A549 treated with RU486 at 1 μM for 4 hours (cell line): ENCODE measurements at places on chromosomes 12 and 14. TPM values are rescaled to one million over a fixed set of nuclear protein-coding genes. Genes with fewer than 3 reads are reported as not detected.

FERMT2 gene
- total RNA-seq = 24.6 to 44.4 TPM (median 38.4 TPM) in 5 replicates

SERPINA12 gene
- not detected in 5 replicates for total RNA-seq

NEUROD4 gene
- not detected in 5 replicates for total RNA-seq

CD4 gene
- total RNA-seq = not detected in 5 replicates

TRPV4 gene
- total RNA-seq = 0.08 to 0.17 TPM (median 0.10 TPM) in 5 replicates

GPR135 gene
- 0.96 to 1.1 TPM (median 0.98 TPM) in 5 replicates for total RNA-seq

RFX4 gene
- 0.05 TPM in 1 of 5 replicates, not detected in the others for total RNA-seq

TSPAN11 gene
- 0.03 to 0.14 TPM (median 0.04 TPM) in 4 of 5 replicates, not detected in the other for total RNA-seq

NKX2-8 gene
- total RNA-seq = 1.5 to 4.3 TPM (median 3.5 TPM) in 5 replicates

GLS2 gene
- total RNA-seq = 0.09 to 0.76 TPM (median 0.16 TPM) in 5 replicates

VWF gene
- 0.06 to 0.42 TPM (median 0.15 TPM) in 5 replicates for total RNA-seq

SOS2 gene
- total RNA-seq = 4.6 to 12.1 TPM (median 10.9 TPM) in 5 replicates

FLRT2 gene
- total RNA-seq = 2.2 to 3.7 TPM (median 3.4 TPM) in 5 replicates

PPP1R36 gene
- 0.22 to 0.61 TPM (median 0.24 TPM) in 5 replicates for total RNA-seq

NOXRED1 gene
- total RNA-seq = 0.07 to 0.14 TPM in 2 of 5 replicates, not detected in the others

ANO2 gene
- total RNA-seq = 0.05 TPM in 1 of 5 replicates, not detected in the others

GSG1 gene
- total RNA-seq = 0.15 to 0.28 TPM (median 0.27 TPM) in 5 replicates

KLRB1 gene
- total RNA-seq = not detected in 5 replicates

ACOT4 gene
- 1.5 to 2.8 TPM (median 2.1 TPM) in 5 replicates for total RNA-seq

YEATS4 gene
- 30.4 to 47.8 TPM (median 34.9 TPM) in 5 replicates for total RNA-seq

RPGRIP1 gene
- total RNA-seq = 0.07 to 0.71 TPM (median 0.23 TPM) in 5 replicates

SIX4 gene
- 2.1 to 4.2 TPM (median 3.6 TPM) in 5 replicates for total RNA-seq

GALNT16 gene
- total RNA-seq = 2.2 to 4.3 TPM (median 3.8 TPM) in 5 replicates

SDS gene
- total RNA-seq = 0.16 to 1.0 TPM (median 0.59 TPM) in 5 replicates

ABCD4 gene
- 30.1 to 33.2 TPM (median 33.0 TPM) in 5 replicates for total RNA-seq

GPR137C gene
- 0.07 to 0.36 TPM (median 0.10 TPM) in 5 replicates for total RNA-seq

SLC6A13 gene
- 0.11 to 0.62 TPM (median 0.37 TPM) in 5 replicates for total RNA-seq

POTEG gene
- not detected in 5 replicates for total RNA-seq
